ENCODE measurements at places on chromosomes 3 and 15.

DNA sequence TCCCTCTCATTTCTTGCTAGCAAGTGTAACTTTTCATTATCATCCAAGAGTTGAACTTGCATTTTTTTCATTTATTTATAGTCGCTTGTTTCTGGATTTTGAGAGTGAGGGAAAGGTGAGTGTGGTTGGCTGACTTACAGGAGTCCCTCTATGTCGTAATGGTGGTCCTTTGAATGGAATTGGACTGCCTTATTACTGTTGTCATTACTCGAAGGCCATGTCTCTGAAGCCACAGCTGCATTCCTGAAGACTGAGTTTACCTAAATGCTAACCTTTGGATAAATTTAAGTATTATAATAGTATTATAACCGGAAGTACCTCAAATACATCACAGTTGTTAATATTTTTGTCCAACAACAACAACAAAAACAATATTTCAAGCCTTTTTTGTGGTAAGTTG, 488.9 kb downstream of the GABRG3 start:
- no peak for DNase-seq

DNA sequence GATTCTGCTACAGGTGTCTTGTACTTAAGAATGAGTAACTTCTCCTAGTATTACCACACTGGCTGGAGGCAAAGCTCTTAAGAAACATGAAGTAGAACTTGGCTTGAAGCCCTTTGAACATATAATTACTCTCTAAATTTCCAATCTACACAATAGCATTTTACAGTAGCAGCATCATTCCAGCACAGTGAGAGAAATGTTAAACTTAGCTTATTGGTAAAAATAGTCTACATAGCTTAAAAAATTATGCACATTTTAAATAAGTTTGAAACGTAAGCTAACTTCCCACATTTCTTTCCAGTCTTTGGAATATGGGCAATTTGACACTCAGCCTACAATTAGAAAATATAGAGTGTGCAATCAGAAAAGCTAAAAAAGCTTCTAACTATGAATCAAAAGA, 32.8 kb upstream of the TOP2B start:
- no peak for DNase-seq

DNA sequence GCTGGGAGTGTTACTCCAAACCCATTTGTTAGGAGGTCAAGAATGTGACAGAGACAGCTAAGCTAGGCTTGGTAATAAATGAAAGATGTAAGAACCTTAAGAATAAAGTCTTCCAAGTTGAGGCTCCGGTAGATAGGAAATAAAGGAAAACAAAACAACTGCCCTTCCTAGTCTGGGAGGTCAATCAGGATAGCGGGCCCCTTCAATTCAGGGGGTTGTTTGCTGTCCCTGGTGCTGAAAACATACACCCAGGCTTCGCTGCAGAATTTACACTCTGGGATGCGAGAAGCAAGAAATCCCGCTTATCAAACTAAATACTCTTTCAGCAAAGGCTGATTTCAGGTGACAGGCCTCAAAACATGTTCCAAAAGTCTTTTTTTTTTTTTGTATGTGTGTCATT, 393.4 kb downstream of the NTRK3 start:
- no peak for DNase-seq

DNA sequence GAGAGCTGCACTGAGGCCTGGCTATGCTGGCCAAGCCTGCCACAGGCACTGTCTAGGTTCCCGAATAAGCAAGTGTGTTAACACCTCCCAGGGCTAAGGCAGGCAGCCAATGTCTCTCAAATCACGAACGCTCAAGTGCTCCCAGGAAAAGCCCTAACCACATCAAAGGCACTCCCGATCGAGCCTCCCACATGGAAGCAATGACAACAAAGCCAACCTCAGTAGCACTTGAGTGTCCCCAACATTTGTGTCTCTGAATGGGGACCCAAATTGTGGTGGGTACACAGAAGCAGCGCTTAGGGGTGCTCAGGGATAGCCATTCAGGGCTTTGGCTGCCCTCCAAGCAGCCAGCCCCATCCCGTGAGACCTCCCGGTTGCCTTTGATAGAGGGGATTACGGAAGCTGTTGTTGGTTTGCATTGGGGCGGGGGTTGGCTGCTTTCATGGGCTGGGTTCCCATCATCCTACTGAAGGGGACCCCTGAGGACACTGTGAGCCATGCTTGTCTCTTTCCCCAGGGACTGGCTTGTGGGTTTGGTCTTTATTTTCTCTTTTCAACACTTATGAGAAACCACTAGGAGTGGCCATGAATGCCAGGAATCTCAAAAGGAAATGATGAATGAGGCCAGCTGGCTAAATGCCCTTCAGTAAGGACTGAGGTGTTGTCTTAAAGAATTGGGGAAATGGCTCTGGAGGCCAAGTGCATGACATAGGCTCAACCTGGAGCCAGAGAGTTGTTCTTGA, 234.1 kb upstream of the FEZF2 start:
- no peak for DNase-seq

GRCh38 chr15:76169911-76170800, 110.4 kb downstream of the TMEM266 start:
- no peak for DNase-seq

GRCh38 chr15:99139276-99139675, 34.4 kb downstream of the SYNM start:
- no peak for DNase-seq

DNA sequence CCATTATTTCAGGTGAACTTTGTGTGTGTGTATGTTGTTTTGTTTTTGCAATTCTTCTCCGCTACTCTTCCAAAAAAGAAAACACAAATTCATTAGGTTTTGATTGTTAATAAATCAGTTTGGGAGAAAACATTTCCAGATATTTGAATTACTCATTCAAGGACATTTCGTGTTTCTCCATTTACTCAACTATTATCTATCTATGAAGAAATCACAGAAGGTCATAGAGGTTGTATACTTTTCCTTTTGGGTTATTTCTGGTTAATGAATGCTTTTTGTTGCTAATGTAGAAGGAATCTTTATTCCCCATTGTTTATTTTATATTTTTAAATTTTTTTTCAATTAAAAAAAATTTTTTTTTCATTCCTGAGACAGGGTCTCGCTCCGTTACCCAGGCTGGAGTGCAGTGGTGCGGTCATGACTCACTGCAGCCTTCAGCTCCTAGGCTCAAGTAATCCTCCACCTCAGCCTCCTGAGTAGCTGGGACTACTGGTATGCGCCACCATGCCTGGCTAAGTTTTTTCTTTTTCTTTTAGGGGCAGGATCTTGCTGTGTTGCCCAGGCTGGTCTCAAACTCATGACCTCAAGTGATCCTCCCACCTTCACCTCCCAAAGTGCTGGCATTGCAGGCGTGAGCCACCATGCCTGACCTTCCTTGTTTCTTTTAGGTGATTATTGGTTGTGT, 28.4 kb downstream of the IGF1R start:
- no peak for DNase-seq

DNA sequence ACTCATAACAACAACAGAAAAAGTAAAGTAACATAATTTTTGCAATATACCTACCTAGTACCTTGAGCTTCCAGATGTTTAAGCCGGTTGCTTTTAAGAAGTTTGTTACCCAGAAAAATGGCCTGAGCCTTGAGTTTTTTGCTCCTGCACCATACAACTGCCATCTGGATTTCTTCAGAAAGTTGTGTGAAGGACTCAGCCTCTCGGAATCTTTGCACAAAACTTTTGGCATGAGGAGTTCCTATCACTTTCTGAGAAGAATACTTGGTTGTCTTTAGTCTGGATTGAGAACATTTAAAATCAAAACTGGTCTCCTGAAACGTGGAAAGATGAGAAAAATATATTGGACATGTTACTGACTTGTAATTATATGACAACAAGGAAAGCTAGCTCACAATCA, 17.3 kb downstream of the GTPBP8 start:
- no peak for DNase-seq

GRCh38 chr3:132283440-132283839, 33.8 kb upstream of the ACP3 start:
- DNase-seq, result no peak

- peak; percentile 90 for DNase-seq
Observed at GRCh38 chr15:64464276-64465005, 4.1 kb downstream of the ZNF609 start.

DNA sequence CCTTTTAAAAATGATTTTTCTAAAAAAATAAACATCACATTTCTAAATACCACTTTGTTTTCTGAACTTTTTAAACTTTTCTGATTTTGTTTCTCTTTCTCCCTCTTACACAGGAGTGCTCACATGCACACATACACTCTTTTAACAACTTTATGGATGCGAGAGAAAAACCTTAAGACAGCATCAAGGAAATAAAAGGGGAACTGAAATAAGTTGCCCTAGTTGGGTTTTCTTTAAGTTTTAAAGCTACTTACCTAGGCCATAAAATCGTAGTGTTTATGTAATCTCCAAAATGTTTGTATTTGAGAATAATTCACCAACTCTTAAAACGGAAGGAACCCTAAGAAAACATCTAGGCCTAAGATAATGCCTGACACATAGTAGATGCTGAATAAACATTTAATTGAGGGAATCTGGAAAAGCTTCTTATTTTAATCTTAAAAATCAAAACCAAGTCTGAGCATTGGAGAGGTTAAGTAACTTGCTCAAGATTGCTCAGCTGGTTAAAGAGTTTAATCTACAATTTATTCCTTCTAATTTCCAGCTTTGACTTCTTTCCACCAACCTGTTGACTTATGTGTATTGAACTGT, 1.2 kb upstream of the BBX start:
- no peak for DNase-seq

DNA sequence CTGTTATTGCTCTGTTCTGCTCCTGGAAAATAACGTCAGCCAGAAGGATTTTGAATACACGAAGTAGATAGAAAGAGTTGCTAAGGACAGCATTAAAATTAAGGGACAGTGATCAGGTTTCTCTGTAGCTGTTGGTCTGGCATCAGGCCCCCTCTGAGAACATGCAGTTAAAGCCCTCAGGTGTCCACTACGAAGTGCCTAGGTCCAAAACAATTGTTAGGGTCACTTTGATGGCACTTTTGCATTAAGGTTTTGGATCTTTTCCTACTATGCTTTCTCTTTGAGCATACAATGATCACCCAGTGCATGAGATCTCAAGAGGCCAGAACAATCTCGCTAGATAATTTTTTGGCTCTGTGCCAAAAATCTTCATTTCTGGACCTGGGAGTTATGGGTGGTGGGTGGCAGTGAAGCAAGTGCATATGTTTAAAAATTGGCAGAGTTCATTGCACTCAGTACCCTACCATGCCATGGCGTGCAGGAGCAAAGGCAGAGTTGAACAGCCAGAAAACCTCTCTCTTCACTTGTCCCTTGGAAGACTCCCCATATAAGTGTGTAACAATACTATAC, 797.6 kb downstream of the ROBO2 start:
- peak; percentile 3 for DNase-seq

DNA sequence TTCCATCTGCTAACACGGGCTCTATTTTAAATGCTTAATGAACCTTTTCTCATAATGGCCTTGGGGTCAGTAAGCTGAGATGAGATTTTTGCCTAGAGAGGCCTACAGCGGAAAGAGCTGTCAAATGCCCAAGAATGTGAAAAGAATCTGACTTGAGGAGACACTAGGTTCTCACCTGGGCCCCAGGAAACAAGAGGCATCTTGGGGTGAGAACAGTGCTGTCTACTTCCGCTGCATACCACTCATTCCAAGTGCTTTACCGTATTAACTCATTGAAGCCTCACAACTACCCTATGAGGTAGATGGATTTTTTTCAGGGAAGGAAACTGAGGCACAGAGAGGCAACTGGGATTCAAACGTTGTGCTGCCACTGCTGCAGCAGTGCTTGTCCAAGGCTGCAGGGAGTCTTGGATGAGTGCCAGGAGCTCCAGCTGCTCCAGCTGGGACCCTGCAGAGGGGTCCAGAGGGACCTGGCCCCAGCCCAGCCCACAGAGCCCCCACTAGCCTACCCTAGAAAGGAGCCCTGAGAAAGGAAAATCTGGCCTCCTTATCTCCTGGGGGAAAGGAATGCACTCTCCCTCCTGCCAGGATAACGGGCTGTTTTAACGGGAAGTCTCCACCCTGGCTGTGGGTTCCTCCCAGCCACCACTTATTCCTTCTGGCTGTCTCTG, 68.4 kb downstream of the SLC12A8 start:
- DNase-seq, result peak; percentile 6

DNA sequence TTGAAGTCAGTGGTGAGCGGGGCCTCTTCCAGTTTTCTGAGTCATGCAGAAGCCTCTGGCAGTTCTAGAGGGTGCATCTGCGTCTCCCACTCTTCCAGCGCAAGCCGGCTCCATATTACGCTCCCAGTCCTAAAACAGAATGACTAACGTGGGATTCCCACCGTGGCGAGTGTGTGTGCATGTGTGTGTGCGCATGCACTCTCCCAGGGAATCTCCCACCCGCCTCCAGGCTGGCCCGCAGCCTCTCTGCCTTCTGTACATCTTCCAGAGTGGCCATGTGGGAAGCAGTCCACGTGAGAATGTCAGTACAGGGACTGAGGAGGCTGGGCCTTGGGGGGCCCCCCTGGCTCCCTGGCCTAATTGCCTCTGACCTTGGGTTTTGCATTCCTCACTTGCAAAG, 87.7 kb downstream of the LSM3 start:
- no peak for DNase-seq

DNA sequence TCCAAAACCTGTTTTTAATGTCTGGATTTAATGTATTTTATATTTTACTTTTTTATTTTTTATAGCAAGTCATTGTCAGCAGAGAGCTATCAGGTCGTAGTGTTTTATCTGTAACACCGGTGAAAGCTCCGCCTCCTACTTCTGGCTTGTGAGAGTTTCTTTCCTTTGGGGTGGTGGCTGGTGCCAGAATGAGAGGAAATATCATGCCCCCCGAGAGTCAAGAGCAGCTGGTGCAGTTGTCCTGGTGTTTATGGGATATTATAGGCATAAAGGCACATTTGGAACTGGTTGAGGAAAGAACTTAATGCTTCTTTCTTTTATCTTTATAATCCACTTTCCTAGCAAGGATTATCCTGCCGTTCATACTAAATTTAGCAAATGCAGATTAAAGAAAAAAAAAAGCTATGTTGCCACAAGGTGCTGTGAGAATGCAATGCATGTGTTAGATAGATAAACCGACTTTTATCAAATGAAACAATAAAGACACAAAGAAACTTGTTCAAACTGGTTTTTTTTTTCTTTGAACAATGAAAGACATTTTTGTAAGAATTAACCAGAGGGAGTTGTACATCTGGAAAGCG, 260.1 kb upstream of the PLSCR5 start:
- DNase-seq, result no peak

All from NCI-H1417 (cell line).